ENCODE measurements at places on chromosomes 3 and 15.

DNA sequence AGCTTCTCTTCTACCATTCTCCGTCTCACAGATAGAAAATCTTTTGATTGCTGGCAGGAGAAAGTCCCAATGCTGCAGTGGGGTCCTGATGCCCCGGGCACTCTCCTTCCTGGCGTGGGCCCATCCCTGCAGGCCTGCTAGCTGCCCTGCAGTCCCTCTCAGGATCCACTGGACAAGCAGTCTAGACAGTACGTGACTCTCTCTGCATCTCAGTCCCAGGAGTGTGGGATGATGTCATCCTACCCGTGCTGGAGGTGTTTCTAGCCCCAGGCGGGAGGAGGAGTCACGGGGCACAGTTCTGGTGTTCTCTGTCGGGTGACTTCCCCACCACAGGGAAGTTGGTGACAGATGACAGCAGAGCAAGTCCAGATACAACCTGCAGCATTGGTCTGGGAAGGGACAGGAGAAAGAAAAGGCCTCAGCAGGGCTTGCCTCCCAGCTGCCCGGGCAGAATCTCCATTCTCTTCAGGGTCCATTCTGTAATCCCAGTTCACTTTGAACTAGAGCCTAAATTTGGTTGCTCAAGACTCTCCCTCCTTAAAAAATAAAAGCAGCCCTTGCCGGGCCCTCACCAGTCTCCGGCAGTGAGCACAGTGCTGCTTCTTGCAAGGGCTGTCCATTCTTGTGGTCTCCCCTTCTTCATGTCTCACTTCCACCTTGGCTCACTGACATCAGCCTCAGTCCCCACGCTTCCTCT lies 30.6 kb downstream of the SLC28A1 start:
- peak; percentile 49 for DNase-seq

DNA sequence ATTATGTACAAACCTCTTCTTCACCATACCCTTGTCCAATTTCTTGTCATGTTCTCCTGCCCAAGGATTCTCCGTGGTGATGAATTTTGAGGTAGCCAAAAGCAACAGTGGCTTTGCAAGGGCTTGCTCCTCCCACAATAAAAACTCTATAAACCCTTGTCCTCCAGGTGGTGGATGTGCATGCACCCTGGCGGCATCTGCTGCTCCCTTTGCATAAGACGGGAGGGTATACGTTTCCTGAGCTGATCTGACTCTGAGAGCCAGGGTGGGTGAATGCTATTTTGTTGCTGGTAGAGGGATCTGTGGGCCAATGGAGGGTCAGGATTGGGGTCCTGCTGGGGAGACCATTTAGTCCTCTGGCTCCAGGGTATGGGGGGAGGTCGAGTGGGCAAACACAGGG lies 5.4 kb downstream of the DNAH1 start:
- no peak for DNase-seq

GRCh38 chr3:109336291-109336861 lies 970 bp downstream of the DPPA4 start:
- no peak for DNase-seq

- no peak for DNase-seq
Measured at GRCh38 chr3:58198804-58199203, 12.0 kb downstream of the DNASE1L3 start.

GRCh38 chr3:173892547-173892946 lies 495.0 kb downstream of the NLGN1 start:
- no peak for DNase-seq

DNA sequence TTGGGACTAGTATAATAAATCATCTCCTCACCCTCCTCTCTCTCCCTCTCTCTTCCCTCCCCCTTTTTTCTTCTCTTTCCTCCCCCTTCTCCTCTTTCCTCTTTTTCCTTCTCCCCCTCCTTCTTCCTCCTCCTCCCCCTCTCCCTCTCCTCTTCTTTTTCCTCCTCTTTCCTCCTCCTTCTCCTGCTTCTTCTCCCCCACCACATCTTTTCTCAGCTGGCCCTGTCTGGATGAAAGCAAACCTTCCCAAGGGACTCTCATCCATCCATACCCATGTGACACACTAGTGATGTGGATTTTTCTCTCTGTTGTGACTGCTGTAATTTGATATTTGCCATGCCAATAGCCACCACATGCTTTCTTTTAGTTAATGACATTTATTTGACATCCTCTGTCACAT lies 127.2 kb downstream of the EBLN2 start:
- DNase-seq, result no peak

DNA sequence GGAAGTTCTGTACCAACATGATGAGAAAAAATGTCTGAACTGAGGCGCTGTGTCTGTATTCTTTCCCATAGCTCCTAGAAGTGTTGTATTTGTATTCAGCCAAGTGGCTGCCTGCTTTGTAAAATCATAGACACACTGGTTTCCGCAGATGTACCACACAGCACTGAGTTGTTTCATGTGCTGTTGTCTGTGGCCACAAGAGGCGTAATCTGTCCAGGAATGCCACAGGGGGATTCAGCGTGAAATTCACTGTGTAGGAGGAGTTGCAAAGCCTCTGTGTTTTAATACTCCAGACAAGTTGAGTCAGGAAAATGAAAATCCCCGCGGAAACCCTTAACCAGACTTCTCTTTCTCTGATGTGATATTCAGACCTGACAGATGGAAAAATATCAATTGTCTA lies 462.2 kb downstream of the NSUN3 start:
- DNase-seq, result peak; percentile 20

- DNase-seq, result no peak
Measured at GRCh38 chr3:139227165-139227564, 116.7 kb upstream of the MRPS22 start.

DNA sequence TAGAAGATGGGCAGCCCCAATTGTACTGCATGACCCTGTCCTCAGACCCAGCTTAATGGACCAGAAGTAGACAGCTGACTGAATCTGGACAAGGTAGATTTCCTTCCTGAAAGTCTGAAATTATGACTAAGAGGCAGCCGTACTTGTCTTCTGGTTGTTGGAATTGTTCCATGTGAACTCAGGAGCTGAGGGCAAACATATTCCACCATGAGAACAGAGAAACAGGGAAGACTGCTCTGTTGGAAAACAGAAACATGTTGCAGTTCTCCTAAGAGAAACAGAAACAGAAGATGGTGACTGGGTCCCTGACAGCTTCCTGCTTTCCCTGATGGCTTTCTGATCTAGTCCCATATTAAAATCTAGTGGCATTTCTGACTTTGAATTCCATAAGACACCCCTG lies 24.1 kb downstream of the POPDC2 start:
- no peak for DNase-seq

DNA sequence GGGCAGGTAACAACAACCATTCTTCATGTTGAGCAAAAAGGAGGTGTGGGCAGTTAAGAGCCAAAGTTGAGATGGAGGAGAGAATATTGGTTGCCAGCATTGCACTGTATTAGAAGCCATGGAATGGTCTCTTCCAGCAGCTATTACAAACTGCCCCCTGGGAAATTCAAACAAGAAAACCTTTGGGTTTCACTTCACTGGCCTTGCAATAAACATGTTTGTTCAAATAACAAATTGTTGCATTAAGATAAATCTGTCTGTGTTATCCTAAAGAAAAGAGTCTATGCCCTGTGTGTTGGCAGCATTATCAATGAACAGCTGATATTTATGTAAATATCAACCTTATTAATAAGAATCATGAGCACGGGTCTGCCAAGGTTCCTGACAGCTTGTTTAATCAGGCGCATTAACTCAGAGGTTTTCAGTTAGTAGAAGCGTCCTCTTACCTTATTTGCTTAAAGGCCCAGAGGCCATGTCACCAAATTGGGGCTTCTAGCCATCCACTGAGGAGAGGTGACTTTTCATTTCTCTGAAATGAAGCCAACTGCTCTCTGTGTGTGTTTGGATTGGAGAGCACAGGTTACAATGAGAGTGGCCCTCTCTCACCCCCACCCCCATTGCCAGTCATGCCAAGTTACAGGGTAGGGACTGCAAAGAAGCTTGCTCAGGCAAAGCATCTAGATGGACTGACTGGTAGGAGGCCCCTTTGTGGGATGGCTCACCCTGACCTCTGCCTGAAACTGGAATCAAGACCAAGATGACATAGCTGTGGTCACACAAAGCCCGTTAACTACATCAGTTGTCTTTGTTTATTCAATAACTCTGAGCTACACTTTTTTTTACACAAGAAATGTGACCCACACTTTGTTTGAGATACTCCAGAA lies 10.5 kb downstream of the FILIP1L start:
- no peak for DNase-seq

GRCh38 chr3:149489060-149489690 lies 14.7 kb downstream of the TM4SF4 start:
- peak; percentile 11 for DNase-seq

DNA sequence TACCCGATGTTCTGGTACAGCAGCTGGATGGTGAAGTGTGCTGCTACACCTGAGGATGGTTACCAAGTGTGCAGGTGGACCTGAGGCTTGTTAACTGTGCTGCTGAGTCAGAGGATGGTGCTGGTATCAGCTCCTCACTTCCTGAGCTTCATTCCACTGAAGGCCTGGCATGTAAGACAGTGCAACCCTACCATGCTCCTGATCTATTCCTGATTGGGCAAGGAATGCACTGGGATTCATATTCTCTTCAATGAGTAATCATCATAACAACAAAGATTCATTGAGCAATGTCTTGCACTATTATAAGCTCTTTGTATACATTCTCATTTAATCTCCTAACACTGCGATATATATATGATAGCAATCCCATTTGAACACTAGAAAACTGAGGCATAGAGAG lies 62.9 kb upstream of the THSD4 start:
- DNase-seq, result no peak

GRCh38 chr3:6282918-6283317 lies 578.0 kb upstream of the GRM7 start:
- no peak for DNase-seq

GRCh38 chr3:50242851-50243542 lies 7.0 kb downstream of the GNAI2 start:
- DNase-seq, result no peak

DNA sequence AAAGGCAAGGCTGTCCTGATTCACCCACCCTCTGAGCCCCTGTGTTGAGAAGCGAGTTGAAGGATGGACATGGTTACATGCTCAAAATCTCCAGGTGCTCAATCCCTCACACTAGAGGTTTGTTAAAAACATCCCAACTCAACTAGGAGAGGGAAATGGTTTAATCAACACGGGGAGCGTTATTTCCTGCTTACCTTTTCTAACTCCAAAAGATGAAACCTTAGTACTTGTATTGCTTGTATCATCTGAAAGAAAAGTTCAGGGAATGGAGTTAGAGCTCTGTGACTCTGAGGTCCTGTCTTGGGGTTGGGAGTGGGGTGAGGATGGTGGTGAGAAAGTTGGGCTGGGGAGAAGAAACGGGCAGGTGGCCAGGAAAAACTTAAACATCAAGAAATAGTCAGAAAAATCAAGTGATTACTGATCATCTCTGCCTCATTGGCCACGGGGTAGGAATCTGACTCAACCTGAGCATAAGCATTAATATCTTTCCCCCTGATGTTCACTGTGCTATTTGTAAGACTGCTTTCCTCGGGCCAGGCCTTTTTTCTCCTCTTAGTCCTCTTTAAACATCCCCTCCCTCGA lies 5.9 kb downstream of the MEIS2 start:
- DNase-seq, result no peak

- no peak for DNase-seq
Measured at GRCh38 chr3:99663977-99664376, 25.6 kb downstream of the COL8A1 start.

GRCh38 chr3:49081429-49081828 lies 12.4 kb downstream of the QRICH1 start:
- DNase-seq, result no peak

DNA sequence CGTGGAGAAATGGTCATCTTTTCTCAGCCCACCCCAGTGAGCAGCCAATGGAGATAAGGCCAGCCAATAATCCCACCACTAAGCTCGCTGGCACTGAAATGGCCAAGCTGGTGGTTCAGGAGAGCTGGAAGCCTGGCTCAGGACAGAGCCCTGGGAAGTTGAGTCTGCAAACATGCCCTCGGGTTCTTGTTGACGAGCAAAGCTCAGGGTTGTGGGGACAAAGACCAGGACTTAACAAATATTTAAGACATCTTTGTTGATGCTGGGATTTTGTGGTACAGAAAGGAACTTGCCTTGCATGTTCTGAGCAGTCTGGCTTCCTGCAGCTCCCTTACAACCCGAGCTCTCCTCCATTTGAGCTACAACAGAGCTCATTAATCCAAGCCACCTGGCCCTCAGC lies 4.4 kb downstream of the FAH start:
- DNase-seq, result no peak

- DNase-seq, result no peak
Measured at GRCh38 chr3:130529486-130530215, 12.7 kb downstream of the COL6A6 start.

GRCh38 chr15:82730022-82730530 lies 20.4 kb upstream of the AP3B2 start:
- no peak for DNase-seq

- DNase-seq, result peak; percentile 90
Measured at GRCh38 chr15:90013503-90013937, 12.4 kb downstream of the ZNF710 start.

DNA sequence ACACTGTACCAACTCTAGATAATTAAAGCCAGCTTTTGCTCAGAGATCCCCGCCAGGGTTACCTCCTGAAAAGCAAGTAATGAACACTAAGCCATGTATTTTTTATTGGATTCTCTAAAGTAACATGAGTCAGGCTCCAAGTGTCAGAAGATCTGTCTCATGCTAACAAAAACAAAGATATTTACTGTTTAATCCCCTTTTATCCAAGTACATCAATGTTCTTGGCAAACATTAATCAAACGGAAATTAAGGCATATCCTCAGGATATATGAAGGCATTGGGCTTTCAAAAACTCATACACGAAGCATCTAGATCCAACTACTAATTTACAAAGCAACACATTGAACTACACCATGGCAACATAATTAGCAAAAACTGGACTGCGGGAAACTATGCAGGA lies 37.2 kb downstream of the MYO5A start:
- no peak for DNase-seq

DNA sequence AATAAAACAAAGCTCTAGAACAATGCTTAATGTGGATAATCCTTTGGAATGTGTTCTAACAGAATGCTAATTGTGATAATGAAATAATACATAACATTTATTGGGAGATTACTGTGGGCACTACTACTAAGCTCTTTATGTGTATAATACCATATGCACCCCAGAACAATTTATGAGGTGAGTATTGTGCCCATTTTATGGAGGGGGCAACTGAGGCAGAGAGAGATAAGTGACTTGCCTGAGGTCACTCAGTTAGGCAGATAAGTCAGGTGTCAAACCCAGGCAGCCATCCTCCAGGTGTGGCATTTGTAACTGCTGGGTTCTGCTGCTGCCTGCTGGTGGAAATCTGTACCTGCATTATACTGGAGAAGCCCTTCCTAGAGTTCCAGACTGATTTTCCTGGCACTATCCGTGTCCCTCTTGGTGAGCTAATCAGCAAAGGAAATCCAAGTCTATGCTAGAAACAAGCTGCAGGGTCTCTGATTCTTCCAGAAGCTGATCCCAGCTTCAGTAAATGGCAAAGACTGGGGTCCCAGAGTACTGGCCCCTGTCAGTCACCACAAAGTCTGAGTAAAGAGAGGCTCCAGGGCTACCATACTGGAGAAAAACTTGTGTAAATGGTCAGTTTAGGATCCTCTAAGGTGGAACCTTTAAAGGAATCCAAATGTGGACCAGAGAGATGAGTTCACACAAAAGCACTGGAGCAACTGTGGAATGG lies 22.6 kb upstream of the RBP1 start:
- peak; percentile 12 for DNase-seq

Data from Jurkat, Clone E6-1 (cell line).